ENCODE measurements at places on chromosomes 6 and 20.

DNA sequence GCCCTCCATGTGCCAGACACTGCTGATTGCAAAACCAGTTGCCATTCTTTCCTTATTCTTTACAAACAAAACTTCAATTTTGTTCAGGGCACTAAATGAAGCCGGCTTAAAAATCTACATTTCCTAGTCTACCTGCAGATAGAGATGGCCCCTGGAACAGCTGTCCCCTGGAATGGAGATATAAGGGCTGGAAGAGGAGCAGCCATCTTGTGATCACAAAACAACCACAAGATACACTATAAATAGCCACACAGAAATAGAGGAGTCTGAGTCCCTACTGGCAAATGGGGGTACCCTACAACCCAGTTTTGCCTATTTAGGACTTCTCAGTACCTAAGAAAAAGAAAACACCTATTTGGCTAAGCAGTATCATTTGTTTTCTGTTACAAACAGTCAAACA, 115.9 kb upstream of the BEND6 start:
- DNase-seq = no peak

- no peak for DNase-seq
These were observed 50.2 kb upstream of the EYA4 start for GRCh38 chr6:133190912-133191311.

- DNase-seq = no peak
These were observed 13.8 kb upstream of the VIP start for GRCh38 chr6:152736687-152737273.

DNA sequence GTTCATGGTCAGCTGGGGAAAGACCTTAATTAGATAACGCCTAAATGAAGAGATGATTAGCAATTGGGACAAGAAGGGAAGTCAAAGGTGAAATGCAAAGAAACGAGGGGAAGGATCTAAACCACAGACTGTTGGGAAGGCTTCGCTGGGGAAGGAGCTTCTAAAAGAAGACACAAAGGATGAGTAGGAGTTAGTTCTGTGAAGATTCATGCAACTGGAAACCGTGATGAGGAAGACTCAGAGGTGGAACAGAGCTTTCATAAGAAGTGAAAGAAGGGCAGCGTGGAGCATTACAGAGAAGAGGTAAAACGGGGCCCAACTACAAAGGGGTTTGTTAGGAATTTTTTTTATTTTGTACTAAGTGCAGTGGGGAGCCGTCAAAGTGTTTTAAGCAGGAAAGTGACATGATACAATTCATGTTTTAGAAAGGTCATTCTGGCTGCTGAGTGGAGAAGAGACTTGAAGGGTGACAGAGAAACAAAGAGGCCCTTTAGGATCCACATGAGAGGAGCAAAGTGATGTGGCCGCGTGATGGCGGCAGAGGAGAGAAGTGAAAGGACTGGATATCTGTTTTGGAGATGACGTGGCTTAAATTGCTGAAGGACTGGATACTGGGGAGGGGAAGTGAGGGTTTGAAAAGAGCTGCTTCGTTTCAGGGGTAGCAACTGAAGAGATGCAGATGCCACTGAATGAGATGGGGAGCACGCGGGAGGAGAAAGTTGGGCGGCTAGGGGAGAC, 33.6 kb downstream of the TTI1 start:
- no peak for DNase-seq

DNA sequence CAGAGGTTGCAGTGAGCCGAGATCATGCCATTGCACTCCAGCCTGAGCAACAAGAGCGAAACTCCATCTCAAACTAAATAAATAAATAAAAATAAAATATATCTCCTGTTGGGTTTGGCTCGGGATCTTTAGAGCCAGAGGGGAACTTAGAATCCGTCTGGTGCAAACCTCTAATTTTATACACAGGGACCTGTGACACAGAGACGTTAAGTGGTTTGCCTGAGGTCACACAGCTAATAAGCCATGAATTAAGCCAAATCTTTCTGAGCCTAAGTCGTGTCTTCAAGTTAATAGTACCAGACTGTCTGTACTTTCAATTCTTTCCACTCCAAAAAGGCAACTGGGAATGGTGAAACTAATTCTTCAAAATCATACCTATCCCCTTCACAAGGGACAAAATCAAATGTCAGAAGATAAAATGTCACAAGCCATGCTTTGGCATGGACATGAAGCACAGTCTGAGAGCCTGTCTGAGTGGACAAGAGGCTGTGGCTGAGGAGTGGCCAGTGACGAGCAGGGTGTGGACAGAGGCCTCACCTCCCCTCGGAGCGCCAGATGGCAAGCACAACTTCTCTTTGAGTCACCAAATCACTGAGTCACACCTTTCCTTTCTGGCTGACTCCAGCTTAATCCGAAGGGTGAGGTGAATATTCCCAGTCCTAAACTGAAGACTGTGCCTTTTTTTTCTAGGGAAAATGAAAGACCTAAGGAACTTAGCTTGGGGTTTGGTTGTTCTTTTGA, 177.4 kb downstream of the TFAP2A start:
- peak; percentile 98 for DNase-seq

DNA sequence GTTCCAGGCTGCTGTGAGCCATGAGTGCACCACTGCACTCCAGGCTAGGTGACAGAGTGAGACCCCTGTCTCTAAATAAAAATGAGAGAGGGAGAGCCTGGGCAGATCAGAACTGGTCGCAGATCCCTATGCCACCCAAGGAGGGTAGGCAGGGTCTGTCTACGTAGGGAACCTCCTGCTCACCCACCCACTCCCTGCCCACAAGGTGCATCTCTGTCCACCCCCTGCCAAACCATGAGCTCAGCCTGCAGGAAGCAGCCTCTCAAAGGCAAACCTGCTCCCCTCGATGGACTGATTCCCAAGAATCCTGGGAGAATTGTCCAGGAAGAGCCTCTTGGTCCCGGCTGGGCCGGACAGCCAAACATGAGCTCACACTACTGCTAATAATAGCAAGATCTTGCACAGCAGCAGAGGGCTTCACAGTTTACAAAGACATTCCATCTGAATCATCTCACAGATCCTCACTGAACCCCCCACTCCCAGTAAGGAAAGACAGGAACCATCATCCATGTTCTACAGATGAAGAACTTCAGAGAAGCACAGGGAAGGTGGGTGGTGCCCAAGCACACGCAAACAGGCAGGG, 27.8 kb upstream of the TLDC2 start:
- peak; percentile 94 for DNase-seq

GRCh38 chr20:9500121-9500520, 14.3 kb upstream of the LAMP5 start:
- DNase-seq = no peak

- DNase-seq = no peak
These were observed 754.6 kb downstream of the KIF16B start for GRCh38 chr20:15818651-15819071.

GRCh38 chr6:168240160-168240559, 79.4 kb downstream of the DACT2 start:
- no peak for DNase-seq

GRCh38 chr6:170200458-170200891, 90.4 kb downstream of the DLL1 start:
- peak; percentile 70 for DNase-seq

GRCh38 chr6:46849361-46849690, 56.1 kb downstream of the MEP1A start:
- DNase-seq = no peak

GRCh38 chr6:12585497-12585958, 131.0 kb upstream of the PHACTR1 start:
- DNase-seq = no peak

- no peak for DNase-seq
These were observed 10.6 kb upstream of the FAM110A start for GRCh38 chr20:822651-823573.

DNA sequence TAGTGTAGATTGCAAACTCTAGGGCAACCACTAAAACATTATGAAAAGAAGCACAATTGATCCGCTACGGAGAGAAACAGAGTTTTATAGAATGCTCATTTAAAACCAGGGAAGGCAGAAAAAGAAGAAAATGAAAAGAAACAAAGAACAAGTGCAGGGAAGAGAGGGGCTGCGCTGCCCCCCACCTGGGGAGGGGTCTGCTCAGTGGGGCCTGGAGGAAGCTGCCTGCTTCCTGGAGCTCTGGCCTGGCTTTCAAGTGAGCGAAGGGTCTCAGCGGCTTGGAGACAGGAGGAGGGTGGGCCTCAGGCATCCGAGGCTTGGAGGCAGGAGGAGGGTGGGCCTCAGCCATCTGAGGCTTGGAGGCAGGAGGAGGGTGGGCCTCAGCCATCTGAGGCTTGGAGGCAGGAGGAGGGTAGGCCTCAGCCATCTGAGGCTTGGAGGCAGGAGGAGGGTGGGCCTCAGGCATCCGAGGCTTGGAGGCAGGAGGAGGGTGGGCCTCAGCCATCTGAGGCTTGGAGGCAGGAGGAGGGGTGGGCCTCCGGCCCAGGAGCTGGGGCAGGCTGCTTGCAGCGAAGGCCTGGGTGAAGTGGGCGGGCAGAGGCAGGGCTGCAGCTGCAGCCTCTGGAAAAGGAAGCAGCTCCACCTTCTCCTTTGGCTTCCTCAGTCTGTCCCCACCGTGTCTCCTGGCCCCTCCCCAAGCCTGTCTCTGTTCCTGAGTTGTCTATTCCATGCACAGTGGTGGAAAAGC, 406.3 kb downstream of the TAF4 start:
- no peak for DNase-seq

DNA sequence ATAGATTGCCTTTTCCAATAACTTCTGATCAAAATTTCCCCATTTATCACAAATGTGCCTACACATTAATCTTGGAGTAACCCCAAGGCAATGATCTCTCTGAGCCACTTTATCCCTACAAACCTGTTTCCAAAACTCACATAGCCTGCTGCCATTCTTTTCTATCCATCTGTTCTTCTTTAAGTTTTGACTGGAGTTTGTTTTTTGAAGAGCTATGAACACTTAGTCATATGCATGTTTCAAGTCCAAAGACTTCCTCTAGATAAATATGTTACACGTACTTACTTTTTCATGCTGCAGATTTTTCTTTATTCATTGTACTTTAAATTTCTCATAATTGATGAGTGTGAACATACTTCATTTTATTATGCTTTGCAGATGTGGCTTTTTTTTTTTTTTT, 488.9 kb upstream of the CITED2 start:
- no peak for DNase-seq

DNA sequence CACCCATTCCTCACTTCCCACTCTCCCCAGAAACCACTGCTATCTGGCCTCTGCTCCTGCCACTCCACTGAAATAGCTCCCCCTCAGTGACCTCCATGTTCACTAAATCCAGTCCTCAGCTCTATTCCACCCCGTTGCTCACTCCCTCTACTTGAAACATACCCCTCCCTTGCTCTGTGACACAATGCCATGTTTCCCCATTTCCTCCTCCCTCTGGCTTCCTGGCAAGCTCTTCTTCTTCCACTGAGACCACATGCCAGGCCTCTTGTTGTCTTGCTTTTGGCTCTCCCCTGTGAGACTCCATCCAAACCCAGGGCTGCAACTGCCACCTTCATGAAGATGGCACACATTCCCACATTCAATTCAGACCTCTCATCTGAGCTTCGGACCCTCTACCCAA, 13.9 kb downstream of the TMEM151B start:
- DNase-seq = no peak

DNA sequence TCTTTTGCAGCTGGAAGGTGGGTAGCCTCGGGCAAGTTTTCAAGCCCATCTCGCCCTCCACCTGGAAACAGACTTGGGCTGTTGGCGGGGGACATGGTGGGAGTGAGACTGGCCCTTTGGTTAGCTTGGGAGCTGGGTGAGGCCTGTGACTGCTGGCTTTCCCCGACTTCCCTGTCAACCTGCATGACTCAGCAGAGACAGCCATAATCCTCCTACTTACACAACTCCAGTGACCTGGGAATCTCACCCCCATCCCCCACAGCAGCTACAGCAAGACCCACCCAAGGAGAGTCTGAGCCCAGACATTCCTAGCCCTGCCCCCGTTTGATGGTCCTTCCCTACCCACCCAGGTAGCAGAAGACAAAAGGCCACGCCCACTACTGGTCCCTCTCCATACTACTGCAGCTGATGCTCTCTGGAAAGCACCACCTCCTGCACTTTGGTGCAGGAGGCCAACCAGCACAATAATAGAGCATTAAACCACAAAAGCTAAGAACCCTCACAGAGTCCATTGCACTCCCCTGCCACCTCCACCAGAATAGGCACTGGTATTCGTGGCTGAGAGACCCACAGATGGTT, 188.4 kb downstream of the TRDN start:
- DNase-seq = no peak

DNA sequence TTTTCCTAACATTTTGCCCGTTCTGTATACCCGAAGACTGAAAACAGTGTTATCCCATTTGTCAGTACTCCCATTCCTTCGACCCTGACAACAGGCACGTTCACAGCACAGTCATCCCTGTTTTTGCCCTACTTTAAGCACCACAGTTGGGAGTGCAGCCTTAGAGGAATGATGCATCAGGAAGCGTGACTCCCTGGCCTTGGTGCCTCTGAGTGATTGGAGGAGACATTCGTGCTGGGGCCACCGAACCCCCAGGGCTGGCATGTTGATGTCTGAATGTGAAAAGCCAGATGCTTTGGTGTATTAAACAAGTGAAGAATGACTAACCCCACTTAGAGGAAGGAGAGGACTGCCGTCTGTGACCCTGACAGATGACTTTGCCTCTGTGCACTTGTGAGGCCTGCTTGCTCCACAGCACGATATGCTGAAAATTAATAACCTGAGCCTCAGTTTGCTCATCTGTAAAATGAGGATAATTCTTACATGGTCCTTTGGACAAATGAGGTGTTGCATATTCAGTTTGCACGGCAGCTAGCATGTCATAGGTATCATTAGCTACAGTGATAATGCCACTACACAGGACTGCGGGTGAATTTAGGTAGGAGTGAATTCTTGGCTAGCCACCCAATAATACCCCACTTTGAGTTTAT, 36.0 kb downstream of the STK35 start:
- DNase-seq = no peak

GRCh38 chr6:24882835-24883555, 52.8 kb downstream of the RIPOR2 start:
- no peak for DNase-seq

DNA sequence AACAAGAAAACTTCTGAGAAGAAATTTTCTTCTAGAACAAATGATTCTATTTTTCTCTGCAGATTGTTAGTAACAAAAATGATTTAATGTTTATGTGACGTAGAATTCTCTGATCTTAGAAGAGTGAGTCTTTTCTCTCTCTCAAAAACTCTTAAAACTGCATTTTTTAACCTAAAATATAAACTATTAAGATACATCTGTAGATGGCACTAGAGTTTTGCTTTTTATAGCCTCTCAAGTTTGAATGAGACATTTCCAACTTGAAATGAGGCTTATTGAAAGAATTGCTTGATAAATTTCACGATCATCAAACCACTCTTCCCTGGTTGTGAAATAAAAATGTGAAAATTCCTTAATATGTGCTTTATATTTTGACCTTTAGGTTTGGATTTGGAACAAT, 53.8 kb downstream of the PHF3 start:
- no peak for DNase-seq

GRCh38 chr20:3464166-3464565, 6.7 kb upstream of the ATRN start:
- no peak for DNase-seq

- DNase-seq = peak; percentile 76
These were observed 58.2 kb upstream of the QKI start for GRCh38 chr6:163356324-163356723.

GRCh38 chr6:37221585-37222124, 35.9 kb upstream of the TBC1D22B start:
- no peak for DNase-seq

- DNase-seq = no peak
These were observed 197.8 kb upstream of the HDDC2 start for GRCh38 chr6:125499535-125499934.
